ENCODE measurements at places on chromosomes 4 and X.

GRCh38 chr4:78185117-78185516, 128.0 kb downstream of the FRAS1 start:
- DNase-seq, result no peak

GRCh38 chr4:58807843-58808615, 1697.8 kb upstream of the IGFBP7 start:
- DNase-seq, result no peak

- no peak for DNase-seq
Measured at GRCh38 chr4:26022346-26023202, 108.6 kb downstream of the SMIM20 start.

GRCh38 chrX:46278572-46278971, 266.6 kb downstream of the ZNF674 start:
- DNase-seq, result no peak

DNA sequence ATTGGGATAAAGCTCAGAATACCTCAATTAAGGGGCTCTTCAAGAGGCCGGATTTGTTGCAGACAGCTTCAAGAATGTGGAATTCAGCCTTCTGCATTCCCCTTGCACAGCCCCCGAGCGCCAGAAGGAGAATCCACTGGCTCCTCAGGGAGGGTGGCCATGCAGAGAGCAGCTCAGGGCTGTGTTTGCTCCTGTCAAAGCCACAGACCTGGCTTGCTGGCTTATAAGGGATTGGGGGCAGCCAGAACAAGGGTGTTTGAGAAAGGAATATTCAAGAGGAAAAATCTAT, 36.8 kb downstream of the ING2 start:
- DNase-seq, result no peak

- no peak for DNase-seq
Measured at GRCh38 chr4:111873801-111874200, 271.5 kb upstream of the FAM241A start.

DNA sequence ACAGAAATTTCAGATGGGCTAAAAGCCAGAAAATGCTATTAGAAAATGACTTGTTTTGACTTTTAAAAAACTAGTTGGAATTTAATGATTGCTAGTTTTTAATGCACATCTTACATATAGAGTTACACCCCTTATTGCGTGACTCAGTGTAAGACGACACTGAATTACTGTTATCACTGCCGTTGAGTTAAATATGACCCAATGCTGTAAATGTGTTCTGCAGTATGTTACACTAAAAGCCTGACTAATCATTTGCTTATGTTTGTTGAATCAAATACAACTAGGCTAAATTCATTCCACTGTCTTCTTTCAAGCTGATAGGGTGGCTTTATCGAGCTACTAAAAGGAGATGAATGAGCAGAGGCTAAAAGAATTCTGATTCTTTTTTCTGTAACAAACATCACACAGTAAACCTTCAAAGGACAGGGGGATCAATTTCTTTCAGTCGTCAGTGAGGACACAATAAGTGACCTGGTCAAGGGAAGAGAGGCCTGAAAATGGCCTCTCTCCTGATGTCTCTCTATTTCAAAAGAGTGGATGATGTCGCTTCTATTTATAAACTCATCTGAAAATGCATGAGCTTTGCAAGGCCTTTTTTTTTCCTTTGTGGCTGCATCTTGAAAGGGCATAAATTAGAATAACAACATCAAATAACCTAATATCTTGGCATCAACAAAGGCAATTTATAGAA, 142.2 kb upstream of the KCNIP4 start:
- DNase-seq, result no peak

DNA sequence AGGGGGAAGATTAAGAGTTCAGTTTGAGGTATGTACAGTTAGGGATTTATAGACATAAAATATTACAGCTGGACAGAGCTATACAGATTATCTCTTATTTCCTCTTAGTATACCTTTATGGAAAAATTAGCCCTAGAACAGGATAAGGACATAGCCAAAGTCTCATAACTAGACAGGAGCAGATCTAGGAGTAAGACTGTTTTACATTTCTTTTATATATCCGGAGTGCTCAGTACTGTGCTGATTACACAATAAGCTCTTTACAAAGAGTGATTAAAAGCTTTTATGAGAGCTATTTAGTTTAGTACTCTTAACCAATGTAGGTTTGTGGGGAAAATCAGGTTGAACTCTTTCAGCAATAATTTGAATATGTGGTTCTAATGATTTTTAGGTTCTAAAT, 105.8 kb downstream of the TBX22 start:
- DNase-seq, result no peak

DNA sequence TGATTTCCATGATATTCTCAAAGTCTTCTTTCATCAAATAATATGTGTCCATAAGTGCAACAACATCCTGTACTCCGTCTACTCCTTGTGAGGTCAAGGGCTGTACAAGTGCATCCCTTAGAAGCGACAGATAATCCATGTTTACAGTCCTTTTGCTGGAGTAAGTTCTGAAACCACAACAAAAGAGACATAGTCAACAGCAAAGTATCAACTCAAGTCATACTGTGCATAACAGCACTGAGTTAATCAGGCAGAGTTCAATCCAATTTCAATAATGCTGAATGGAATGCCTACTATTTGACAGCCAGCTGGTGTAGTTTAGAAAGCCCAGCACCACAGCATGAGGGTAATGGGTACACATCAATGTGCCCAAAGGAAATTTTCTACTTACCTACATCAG, 74.5 kb downstream of the RFC1 start:
- no peak for DNase-seq

GRCh38 chrX:108590496-108590895, 145.9 kb downstream of the IRS4 start:
- no peak for DNase-seq

- no peak for DNase-seq
Measured at GRCh38 chr4:184812199-184812542, 13.6 kb downstream of the ACSL1 start.

DNA sequence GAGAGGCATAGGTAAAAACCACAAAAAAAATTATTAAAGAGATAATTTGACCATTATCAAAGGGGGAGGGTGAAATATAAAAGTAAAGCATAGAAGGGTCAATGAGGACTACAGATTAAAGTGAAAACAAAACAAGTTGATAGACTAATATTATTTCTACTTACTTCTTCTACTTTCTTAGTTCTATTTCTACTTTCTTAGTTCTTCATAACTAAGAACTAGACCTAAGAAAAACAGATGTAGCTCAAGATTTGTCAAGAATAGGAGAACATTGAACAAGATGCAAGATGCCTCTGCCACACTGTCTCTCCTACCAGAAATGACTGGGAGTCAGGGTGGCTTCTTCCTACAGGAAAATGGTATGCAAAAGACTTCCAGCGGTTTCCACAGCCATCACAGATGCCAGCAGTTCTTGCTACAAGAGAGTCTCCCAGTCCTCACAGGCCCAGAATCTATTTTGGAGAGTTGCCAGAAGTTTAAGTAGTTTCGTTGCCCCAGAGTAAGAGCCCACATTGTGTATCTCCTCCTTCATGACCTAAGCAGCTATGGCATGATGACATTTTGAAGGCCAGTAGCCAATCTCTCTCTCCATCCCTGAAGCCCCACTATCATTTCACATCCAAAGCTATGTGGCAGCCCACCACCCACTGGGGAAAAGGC, 42.9 kb upstream of the DDX60 start:
- no peak for DNase-seq

- DNase-seq, result no peak
Measured at GRCh38 chr4:108943976-108944591, 181.2 kb upstream of the ETNPPL start.

GRCh38 chr4:148060264-148061140, 328.6 kb downstream of the ARHGAP10 start:
- DNase-seq, result no peak

- DNase-seq, result no peak
Measured at GRCh38 chrX:110519906-110520452, 161.3 kb downstream of the RTL9 start.

DNA sequence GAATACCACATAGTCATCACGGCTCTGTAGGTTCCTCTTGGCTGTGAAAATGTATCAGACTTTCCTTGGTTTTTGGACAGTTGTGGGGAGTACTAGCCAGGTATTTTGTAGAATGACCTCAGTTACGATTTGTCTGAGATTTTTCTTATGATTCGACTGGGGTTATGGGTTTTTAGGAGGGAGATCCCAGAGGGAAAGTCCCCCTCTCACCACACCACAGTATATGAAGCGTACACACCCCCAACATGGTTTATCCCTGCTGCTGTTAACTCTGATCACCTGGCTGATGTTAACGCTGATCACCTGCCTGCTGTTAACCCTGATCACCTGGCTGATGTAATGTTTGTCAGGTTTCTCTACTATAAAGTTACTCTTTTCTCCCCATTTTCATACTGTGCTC, 72.6 kb downstream of the ANAPC4 start:
- DNase-seq, result no peak

GRCh38 chr4:159673221-159673620, 570.3 kb downstream of the RAPGEF2 start:
- DNase-seq, result no peak

DNA sequence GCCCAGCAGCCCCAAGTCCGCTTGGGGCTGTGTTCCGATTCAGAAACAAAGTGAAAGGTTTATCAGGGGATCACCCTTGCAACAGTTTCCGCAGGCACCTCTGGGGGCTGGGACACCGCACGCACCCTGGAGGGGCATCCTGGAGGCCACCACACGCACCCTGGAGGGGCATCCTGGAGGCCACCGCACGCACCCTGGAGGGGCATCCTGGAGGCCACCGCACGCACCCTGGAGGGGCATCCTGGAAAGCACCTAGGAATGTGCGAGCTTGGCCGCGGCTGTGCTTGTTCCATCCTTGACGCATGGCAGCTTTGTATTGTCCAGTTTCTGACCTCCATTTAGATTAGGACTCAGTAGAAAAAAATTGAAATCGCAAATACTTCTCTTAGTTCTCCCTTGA, 21.3 kb upstream of the CBR4 start:
- no peak for DNase-seq

DNA sequence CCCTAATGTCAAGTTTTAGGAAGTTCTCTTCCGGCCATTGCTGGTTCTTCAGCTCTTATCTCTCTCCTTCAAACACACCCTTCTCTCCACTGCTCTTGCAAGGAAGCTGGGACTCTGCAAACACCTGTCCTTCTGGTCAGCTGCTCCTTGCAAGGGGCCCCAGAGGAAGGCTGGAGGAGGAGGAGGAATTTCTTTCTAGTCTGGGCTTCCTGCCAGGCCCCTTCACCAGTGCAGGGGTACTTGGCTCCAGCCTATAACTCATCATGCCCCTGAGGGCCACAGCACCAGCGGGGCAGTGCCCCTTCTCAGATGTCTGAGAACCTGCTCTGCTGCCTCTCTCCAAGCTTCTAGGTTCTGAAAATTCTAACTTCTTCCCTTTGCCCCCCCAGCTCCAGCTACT, 46.7 kb downstream of the REELD1 start:
- no peak for DNase-seq

DNA sequence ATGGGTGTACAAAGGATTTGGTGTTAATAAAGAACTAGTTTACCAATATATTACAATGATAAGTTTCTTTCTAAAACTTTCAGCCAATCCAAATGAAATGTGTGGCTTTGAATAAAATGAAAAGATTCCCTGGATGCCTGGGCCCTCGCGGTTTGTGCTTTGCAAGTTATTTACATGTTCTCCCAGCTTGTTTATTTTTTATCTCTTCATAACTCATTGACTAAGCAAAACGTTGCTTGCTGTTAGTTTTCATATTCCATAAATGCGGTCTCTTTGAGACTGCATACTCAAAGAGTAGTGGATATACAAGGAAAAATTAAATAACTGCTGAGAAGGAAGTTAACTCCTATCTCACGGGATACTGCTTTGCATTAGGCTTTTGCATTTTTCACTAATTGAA, 26.0 kb downstream of the FHDC1 start:
- no peak for DNase-seq

GRCh38 chr4:182866746-182867145, 50.4 kb downstream of the DCTD start:
- no peak for DNase-seq

GRCh38 chr4:173432430-173432829, 33.5 kb upstream of the SCRG1 start:
- DNase-seq, result no peak

GRCh38 chrX:149903889-149904748, 23.1 kb downstream of the MAGEA8 start:
- DNase-seq, result no peak

- no peak for DNase-seq
Measured at GRCh38 chrX:39802354-39802753, 295.4 kb downstream of the BCOR start.

DNA sequence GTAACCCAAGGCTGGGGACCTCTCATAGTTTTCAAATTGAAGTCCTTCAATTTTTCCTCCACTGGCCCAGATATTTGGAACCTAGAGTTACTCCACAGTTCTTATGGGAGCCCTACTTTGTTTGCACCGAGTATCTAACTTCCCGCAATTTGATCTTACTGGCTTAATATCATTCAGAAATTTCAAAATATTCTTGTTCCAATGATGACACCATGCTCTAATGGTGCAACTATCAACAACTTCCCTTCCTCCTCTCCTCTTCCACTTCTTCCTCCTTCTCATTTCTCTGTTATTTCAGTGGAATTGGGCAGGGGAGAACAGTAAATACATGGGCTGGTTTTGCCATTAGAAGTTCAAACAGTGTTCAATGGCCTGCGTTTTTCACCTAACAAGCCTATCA, 20.2 kb downstream of the PDCL2 start:
- DNase-seq, result no peak
